ENCODE measurements at places on chromosomes 1 and 21.
A peak's percentile ranks its signal among the peaks of the same experiment; 100 is the strongest.

DNA sequence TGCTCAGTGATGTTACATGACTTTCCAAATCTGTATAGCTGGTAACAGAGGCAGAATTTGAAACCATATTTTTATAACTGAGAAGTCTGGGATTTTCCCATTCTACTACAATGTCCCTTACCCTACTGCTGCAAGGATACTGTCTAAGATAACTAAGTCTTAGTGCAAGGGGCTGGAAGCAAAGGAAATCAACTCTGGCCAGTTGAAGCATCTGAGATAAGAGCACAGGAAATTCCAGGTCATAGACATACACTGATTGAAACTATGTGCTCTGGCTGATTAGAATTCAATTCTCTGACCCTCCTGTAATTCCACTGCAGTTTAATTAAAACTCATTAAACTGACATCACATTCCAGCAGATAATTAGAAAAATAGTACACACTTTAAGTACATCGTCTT lies 267.7 kb upstream of the C1orf87 start:
- DNase-seq, result no peak

DNA sequence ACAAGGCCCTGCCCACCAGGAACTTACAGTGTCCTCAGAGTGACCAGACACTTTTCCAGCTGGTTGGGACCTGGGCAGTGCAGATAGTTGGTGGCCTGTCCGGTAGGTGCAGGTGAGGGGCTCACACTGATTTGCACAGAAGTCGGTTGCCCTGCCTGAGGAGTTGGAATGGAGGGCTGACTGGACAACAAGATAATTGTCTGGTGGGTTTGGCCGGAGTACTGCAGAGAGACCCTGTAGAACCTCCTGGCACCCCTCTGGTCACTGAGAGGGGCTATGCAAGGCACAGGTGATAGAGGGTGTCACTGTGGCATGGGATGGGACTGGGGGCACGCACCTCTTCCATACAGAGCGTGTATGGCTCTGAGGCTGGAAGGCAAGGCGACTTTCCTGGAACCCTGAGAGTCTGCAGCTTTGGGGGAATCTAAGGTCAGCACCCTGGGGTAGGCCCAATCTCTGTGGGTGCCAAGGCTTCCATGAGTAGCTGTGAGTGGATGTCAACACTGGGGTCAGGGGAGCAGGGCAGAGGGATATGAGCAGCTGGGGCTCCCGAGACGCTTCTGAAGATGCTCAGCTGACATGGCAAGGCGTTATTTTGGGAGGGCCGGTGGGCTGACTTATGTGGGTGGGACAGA lies 7.6 kb upstream of the PLA2G2D start:
- DNase-seq, result no peak

GRCh38 chr1:8545078-8545477 lies 227.2 kb downstream of the SLC45A1 start:
- DNase-seq, result no peak

DNA sequence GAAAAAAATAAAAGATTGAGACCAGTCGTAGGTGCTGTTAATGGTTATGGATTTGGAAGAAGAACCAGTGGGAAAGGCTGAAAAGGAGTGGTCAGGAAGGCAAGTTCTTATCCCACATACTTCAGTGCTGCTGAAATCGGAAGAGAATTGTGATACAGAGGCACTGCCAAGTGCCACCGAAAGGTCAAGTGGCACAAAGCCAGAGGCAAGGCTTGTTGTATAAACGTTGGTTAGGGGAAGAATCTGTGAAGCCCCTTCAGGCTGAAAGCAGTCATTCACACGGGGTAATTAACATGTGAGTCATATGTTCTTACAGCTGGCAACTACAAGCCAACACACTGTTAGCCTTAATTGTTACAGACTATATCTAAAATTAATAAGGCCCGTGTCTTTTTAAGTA lies 48.8 kb downstream of the ZBTB40 start:
- DNase-seq, result peak; percentile 2

- peak; percentile 31 for DNase-seq
Observed at GRCh38 chr1:111204201-111204982, 3.9 kb upstream of the DENND2D start.

DNA sequence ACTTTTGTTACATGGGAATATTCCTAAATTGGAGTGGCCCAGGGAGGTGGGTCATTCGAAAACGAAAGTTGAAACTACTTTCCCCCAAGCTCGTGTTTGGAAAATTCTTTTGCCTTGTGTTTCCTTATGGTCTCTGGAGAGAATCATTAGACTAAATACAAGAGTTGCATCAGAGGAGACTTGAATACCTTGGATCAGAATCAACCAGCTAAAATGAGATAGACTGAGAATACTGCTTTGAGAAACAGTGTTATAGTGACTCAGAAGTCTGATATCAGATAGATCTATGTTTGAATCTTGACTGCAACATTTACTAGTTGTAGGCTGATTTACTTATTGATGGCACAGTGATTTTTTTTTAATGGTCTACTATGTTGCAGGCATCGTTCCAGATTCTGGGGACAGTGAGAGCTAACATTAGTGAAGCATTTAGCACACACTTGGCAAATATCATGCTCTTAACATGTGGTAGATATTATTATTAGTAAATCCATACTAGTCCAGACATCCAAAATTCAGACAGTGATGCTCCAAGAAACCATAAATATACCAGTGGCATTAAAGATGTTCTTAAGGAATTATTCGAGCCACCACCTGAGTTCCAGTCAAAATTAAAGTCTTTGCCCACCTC lies 12.9 kb upstream of the ACTN2 start:
- no peak for DNase-seq

DNA sequence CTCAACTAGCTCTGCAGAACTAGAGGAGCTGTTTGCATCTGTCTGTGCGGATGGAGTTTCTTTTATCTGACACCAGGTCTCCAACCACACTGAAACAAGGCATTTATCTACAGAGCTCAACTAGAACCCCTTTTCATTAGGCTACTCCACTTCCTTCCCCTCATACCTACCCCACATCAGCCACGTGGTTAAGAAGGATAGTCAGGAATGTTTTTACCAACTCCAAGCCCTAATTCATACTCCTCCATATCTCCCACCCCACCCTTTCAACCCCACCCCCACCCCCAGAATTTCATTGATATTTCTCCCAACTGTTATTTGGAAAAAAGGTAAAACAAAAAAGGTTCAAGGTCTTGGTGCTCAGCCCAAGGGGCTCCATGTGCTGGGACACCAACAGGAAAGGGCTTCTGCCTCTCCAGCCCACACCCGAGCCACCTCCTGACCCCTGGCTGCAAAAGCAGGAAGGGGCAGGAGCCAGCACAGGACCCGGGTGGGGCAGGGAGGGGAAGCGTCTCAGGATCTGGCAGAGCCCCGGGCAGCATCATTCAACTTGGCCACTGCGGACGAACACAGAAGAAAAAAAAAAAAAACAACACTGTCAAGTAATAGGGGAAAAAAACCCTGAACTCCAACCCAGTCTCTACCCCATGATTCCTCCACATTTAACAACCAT lies 7.0 kb downstream of the ENSA start:
- DNase-seq, result no peak

DNA sequence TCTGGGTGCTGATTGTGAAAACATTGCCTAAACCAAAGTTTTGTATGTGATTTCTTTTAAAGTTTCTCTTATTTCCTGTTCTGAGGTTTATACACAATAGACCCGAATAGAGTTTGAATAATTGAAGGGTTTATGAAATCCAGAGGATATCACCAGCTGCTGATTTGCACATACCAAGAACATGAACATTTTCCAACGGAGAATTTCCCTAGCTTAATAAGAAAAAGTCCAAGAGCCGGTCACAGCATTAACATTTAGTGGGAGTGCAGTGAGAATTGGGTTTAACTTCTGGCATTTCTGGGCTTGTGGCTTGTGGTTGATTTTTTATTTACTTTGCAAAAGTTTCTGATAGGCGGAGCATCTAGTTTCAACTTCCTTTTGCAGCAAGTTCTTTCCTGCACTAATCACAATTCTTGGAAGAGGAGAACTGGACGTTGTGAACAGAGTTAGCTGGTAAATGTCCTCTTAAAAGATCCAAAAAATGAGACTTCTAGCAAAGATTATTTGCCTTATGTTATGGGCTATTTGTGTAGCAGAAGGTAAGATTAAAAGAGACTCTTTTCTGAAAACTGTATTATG lies at the start of gene CFH:
CFH (plus strand) TSS at position 407 of the 579 bp plus-strand sequence; CDS start at position 482, 75 bp downstream.
- no peak for DNase-seq

DNA sequence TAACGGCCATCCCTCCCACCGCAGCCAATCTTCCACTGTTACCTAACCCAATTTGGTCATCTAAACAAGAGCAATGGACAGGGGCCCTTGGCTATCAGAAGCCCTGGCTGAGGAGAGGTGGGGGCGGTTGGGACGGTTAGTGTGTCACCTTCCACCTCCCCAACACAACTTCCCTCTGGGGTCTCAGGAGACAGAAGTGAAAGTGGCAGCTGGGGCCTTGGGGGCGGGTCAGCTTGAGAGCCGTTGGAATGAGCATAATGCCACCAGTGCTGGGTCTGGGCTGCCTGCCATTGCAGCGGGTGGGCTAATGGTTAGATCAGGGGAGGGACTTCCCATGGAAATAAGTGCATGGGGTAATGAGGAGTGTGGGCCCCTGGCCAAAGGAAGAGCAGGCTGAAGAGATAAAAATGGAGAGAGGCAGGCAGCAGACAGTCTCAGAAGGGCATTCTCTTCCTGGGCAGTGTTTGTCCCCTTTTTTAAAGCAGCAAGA lies 7.9 kb downstream of the MEF2D start:
- no peak for DNase-seq

- no peak for DNase-seq
Observed at GRCh38 chr1:24009406-24009805, 29.3 kb upstream of the SRSF10 start.

GRCh38 chr1:110616587-110616986 lies 10.4 kb upstream of the KCNA2 start:
- no peak for DNase-seq

GRCh38 chr1:34303218-34303617 lies 126.5 kb downstream of the C1orf94 start:
- no peak for DNase-seq

GRCh38 chr1:65049941-65050713 lies 83.8 kb upstream of the JAK1 start:
- DNase-seq, result no peak

All from HCT116 (cell line).